A673 (cell line): ENCODE measurements at places on chromosomes 6 and 20. TPM values are rescaled to one million over a fixed set of nuclear protein-coding genes. Genes with fewer than 3 reads are reported as not detected.

- no peak for DNase-seq
These were observed 79.8 kb downstream of the TBC1D7 start for GRCh38 chr6:13248584-13248985.

Gene RPL10A
- total RNA-seq = 1,064 and 1,085 TPM in 2 replicates

DNA sequence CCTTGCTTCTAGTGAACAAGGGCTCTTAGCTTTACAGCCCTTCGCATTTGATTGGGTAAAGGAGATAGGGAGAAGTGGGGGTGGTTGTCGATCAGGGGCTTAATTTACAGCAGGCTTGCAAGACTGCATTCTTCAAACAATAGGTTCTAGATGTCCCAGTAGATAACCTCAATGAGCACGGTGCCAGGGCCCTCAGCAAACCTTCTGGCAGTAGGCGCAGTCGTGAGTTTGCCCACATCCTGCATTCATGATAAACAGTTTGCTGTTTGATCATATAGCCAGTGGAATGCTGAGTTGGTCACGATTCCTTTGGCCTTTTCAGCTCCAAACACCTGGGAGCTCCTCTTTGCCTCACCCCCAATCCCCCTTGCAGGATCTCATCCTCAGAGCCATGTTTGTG, 27.5 kb downstream of the SUN5 start:
- DNase-seq = no peak

DNA sequence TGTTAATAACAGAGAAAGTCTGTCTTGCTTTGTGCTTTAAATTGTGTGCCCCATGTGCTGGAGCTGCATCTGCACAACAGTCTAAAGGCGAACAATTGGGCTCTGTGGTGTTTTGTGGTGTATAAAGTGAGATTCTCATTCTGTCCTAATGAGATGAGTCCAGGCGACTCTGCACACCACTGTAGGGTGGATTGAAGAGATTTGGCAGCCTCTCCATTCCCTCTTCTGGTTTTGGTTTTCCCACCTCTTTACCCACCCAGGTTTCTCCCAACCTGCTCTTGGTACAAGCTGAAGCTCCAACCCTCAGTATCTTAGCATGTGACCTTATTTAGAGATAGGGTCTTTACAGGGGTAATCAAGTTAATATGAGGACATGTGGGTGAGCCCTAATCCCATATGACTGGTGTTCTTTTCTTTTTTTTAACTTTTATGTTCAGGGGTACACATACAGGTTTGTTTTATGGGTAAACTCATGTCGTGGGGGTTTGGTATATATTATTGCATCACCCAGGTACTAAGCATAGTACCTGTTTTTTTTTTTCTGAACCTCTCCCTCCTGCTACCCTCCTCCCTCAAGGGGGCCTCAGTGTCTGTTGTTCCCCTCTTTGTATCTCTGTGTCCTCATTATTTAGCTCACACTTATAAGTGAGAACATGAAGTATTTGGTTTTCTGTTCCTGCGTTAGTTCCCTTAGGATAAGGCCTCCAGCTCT, 217.6 kb upstream of the DTNBP1 start:
- no peak for DNase-seq
